ENCODE measurements at places on chromosomes 5 and 9.
A peak's percentile ranks its signal among the peaks of the same experiment; 100 is the strongest.

DNA sequence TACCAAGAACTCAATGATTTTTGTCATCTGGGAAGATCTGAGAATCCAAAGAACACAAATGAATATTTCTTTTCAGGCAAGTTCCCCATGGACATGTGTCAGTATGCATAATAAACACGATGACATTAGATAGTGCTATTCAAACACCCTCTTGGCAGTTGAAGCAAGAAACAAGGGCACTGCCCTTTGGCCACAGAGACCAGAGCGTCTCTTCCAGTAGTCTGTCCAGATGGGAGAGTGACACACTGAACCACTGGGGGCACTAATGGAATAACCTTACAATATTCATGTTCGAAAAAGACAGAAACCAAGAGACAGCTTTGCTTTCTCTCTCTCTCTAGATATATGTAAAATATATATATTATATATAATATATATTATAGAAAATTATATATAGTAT, 301.9 kb downstream of the CTNND2 start:
- DNase-seq = no peak

- DNase-seq = no peak
Measured at GRCh38 chr5:172802567-172803176, 31.4 kb upstream of the ERGIC1 start.

DNA sequence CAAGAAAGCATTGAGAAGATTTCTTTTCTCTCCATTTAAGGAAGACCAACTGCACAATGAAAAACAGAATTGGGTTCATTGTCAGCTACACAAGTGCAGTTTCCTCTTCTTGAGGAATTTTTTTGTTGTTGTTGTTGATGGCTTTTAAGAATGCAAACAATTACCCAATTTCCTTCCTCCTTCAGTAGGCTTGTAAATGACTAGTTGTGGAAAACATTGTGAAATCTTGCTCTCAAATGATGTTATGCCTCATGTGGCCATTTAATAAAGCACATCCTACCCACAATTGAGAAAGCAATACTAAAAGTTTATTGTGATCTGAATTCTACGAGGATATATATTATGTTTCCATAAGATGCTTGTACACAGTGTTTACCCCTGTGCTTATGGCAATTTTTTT, 171.6 kb downstream of the FAM174A start:
- no peak for DNase-seq

DNA sequence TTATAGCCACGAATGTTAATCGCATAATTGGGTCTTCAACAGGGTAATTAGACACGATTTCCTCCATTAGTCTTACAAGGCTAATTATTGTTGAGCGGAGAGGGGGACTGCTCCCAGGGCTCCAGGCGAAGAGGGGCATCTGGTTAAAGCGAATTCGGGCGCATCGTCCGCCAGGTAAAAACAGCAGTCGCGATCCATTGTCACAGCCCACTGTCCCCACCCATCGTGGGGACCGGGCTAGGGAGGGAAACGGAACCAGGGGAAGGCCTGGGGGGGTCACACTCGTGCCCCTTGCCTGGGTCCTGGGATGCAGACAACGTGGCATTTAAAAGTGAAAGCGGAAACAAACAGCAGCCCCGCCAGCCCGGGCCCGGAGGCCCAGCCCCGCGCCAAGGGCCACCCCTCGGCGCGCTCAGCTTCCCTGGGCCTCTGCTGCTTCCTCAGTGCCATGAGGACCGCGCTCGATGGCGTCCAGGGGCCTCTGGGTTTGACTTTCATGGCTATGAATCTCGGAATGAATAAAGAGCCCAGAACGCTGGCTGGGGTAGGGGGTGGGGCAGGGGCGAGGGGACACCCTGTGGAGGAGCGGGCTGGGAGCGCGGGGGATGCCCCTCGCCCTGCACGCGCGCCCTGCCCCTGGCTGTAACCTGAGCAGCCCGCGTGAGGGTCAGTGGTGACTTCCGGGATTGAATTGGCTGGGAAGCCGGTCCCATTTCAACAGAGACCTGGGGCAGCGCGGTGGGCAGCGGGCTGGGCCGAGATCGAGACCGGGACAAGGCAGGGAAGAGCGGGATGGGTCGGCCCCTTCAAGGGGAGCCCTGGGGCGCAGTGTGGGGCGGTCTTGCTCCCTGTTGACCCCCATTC, 99.9 kb downstream of the GTF3C4 start:
- DNase-seq = peak; percentile 46

DNA sequence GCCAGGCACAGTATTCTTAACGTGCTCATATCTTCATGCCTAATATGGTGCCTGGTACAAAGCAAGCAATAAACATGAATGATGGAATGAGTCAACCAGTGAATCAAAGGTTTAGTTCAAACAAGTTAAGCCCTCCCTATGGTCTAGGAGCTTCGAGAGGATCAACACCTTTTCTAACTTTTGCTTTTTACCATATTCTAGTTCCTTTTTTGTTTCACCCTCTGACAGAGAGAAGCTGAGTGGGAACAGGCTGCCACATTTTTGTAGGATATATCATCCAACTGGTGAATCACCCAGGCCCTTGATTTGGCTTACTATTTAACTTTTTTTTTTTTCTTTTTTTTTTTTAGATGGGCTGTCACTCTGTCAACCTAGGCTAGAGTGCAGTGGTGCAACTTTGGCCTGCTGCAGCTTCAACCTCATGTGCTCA, 39.3 kb upstream of the TNC start:
- no peak for DNase-seq

GRCh38 chr5:169166078-169166477, 134.9 kb downstream of the SLIT3 start:
- no peak for DNase-seq

DNA sequence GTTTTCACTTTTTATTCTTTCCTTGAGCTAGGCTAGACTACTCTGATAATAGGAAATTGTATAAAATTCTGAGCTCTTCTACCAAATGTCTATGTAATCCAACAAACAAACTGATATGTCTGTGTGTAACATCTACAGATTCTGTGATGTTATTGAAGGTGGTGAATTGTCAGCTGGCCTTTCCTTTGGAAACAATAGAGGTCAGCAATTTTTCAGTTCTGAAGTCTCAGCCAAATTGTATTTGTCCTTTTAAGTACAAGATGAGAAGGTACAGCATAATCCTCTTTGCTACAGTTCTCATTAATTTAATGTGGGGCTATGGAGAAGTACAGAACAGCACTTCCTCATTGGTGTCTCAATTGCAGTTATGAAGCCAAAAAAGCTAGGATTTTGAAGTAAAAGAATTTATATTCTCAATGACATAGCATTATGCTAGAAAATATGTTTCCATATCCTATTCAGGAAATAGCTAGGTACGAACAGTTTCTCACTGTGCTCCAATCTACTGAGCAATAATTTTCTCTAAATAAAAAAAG, 198.0 kb downstream of the HINT1 start:
- no peak for DNase-seq

DNA sequence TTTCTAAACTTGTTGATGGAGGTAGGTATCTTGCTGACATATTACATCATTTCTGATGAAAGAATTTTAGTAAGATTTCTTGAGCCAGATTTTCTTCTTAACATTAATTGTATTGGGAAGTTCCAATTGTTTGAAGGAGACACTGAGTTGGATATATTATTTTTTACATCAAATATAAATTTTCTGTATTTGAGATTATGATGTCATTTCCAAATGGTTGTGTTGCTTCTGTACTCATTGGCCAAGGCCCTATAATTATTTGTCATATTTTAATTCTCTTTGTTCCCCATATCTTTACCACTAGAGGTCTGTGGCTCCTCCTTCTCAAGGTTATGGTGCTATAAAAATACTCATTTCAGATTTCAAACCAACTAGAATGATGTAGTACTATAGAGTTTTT, 53.4 kb downstream of the ITGA1 start:
- no peak for DNase-seq

All from stimulated activated CD8-positive, alpha-beta memory T cell treated with anti-CD3 and anti-CD28 coated beads, Interleukin-4, amount 100 ng/mL, for 4 hours (primary cell).